ENCODE measurements at places on chromosomes 4 and X. TPM values are rescaled to one million over a fixed set of nuclear protein-coding genes. Genes with fewer than 3 reads are reported as not detected.

FAAH2 gene
- 6.0 TPM for total RNA-seq

DNA sequence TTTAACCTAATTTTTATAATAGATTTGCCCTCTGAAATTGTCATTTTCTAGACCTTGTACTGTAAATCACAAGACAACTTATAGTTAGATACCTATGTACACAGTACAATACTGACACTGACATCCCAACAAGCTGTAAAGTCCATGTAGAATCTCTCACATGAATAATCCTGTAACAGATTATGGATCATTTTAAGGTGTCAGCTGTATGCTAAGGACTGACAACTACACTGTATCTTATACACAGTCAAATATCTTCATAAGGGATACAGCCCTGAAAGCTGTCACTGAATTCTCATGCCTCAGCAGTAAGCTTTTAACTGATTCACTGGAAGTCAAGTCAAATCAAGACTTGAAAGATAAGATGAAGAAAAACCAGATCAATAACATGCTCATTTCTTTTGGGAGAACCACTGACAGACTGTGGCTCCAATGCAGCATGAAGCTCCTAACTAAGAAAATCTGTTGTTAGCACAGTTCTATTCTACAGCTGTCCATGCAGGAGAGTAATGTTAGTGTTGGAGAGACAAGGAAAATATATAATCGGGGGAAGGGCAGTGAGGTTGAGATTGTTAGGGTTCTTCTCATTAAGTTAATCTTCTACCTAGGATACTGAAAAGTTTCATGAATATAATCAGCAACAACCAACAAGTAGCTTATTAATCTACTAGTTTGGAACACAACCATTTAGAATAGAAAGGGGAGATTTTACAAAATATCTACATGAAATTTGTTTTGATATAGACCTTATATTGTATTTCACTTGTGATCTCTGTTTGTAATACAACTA, 612.0 kb downstream of the PCDH18 start:
- H3K27ac ChIP-seq, result no peak overlapping the region
- no peaks in the 10 kb centered on the region for H3K4me1 ChIP-seq
- no peaks in the 10 kb centered on the region for H3K36me3 ChIP-seq

DNA sequence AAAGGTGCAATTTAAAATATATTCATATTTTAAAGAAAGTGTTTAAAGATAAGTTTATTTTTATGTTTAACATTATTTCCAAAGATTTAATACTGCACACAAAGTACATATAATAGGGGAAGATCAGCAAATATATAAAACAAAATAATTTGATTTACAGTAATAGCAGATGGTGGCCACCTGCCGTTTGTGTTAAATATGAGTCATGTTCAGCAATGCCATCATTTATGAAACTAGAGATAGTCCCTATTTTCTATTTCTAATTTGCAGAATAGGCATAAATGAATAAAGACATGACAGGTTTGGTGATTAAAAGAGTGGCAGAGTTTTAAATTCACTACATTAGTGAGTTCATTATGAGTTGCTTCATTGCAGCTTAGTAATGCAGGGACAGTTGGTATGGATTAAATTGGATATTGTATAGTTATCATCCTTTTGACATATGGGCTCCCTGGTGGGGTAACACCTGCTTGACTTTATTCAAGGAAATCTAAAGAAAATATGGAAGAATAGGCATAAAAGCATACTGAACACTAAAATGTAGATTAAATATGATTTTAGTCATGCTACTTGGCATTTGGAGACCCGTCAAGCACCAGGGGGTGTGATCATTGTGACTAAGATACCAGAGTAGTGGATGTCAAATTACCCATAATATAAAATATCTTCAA, 78.8 kb upstream of the BANK1 start:
- no peaks in the 10 kb centered on the region for H3K4me1 ChIP-seq
- H3K36me3 ChIP-seq, result no peaks in the 10 kb centered on the region
- H3K27me3 ChIP-seq, result no peaks in the 10 kb centered on the region

ITIH6 gene
- not detected for total RNA-seq

DNA sequence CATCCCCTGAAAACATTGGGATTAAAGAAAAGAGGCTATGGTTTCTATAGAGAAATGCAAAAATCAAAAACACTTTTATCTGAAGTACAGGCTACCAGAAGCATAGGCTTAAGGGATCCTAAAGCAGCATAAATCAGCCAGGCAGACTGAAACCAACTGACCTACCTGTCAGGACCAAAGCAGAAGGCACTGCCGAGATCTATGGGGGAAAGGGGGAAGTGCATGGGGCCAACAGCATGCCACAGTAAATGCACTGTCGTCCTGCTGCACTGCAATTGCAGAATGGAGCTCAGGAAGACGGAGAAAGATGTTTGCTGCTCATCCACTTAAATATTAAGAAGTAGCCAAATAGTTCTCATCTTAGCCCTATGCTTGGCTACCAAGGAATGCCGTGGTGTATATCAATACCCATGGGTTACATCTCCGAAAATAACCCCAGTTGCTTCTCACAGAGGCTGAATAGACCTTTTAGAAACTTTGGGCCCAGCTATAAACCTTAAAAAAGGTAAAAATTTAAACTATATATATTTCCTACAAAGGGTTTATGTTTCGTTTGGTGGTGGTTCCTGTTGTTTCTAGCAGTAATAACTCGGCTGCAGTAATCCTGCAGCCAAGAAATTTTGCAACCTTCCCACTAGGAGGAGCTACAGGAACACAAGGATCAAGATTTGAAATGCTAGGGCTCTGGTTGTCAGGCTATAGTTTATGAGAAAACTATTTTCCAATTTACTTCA, 312.2 kb upstream of the DIAPH2 start:
- no peak for DNase-seq
- H3K36me3 ChIP-seq, result no peaks in the 10 kb centered on the region
- H3K4me1 ChIP-seq, result no peaks in the 10 kb centered on the region

- H3K27me3 ChIP-seq, result no peaks in the 10 kb centered on the region
- no peak overlapping the region for H3K27ac ChIP-seq
- H3K4me3 ChIP-seq, result no peak overlapping the region
- DNase-seq, result no peak
- peaks cover 18% of the 10 kb centered on the region for H3K4me1 ChIP-seq
These were observed 40.2 kb downstream of the ARHGAP10 start for GRCh38 chr4:147772056-147772455.

GRCh38 chr4:150178161-150178560, 99.9 kb downstream of the DCLK2 start:
- peaks cover 11% of the 10 kb centered on the region for H3K4me1 ChIP-seq
- no peak overlapping the region for H3K27ac ChIP-seq
- no peaks in the 10 kb centered on the region for H3K27me3 ChIP-seq
- no peaks in the 10 kb centered on the region for H3K36me3 ChIP-seq
- no peak overlapping the region for H3K4me3 ChIP-seq
- DNase-seq, result no peak

- peak overlapping the region; percentile 83 for H3K27ac ChIP-seq
- peaks cover 9% of the 10 kb centered on the region for H3K36me3 ChIP-seq
- peak; percentile 74 for DNase-seq
- peak overlapping the region; percentile 64 for H3K4me3 ChIP-seq
These were observed 763 bp downstream of the PYURF start for GRCh38 chr4:88522702-88523324.

DNA sequence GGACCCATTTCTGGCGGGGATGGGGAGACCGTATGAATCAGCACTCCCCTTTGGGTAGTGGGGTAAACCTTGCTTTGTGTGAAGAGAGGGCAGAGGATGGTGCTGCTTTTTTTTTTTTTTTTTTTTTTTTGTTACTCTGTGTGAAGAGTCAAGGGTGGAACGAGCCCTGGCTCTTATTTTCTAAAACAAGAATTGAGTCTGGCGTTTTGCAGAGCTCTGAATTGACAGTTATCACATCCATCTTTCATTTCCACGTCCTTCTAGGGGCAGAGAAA, 1.2 kb downstream of the SLAIN2 start:
- no peaks in the 10 kb centered on the region for H3K36me3 ChIP-seq
- no peaks in the 10 kb centered on the region for H3K27me3 ChIP-seq
- no peak for DNase-seq
- H3K4me1 ChIP-seq, result peaks cover 15% of the 10 kb centered on the region

- no peaks in the 10 kb centered on the region for H3K27me3 ChIP-seq
- H3K4me3 ChIP-seq, result no peak overlapping the region
- H3K36me3 ChIP-seq, result no peaks in the 10 kb centered on the region
- H3K27ac ChIP-seq, result no peak overlapping the region
- no peak for DNase-seq
- no peaks in the 10 kb centered on the region for H3K4me1 ChIP-seq
These were observed 73.2 kb downstream of the MTNR1A start for GRCh38 chr4:186481998-186482790.
